Fibroblast of gingiva (primary cell): ENCODE measurements at places on chromosomes 6 and 20.
A peak's percentile ranks its signal among the peaks of the same experiment; 100 is the strongest.

DNA sequence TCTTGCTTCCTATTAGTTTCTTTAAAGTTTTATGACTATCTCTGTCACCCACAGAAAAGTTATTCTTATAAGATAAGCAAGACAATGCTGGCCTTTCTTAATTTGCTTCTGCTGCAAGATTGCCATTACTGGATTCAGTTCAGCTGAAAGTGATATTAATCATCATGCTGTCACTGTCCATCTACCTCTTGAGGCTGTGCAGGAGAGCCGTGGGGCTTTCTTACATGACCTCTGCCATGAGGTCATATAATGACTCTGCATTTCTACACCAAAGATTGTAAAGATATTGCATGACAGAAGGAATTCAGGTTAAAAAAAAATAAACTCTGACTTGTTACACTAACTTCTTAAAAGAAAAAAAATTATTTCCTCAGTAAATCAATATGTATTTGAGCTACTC lies 106.9 kb downstream of the TRDN start:
- DNase-seq: no peak

DNA sequence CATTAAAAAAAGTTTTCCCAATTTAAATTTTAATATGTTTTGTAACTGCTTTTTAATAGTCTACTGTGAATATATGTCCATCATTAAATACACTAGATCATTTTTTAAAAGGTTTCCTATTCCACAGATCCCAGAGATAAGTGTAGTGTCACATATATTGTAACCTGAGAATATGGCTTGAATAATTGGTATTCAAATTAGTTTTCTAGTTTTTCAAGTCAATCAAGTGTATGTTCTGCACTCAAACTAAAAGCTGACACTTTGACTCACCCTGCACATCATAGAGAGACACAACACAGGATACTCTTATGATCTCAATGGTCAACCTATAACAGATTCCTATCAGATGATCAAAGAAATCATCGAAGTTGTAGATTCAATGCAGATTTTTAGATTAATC lies 49.1 kb downstream of the ZHX3 start:
- no peak for DNase-seq

- DNase-seq: no peak
Measured at GRCh38 chr6:25494469-25494868, 157.5 kb upstream of the SCGN start.

GRCh38 chr6:47483853-47484546 lies 6.4 kb downstream of the CD2AP start:
- DNase-seq: no peak

- DNase-seq: peak; percentile 25
Measured at GRCh38 chr20:17749978-17750721, 50.4 kb downstream of the BANF2 start.

- DNase-seq: no peak
Measured at GRCh38 chr6:18680842-18681241, 293.7 kb downstream of the RNF144B start.

GRCh38 chr6:132365281-132365907 lies 35.9 kb downstream of the MOXD1 start:
- no peak for DNase-seq

GRCh38 chr20:50992336-50992732 lies 30.6 kb downstream of the KCNG1 start:
- no peak for DNase-seq

- no peak for DNase-seq
Measured at GRCh38 chr6:37835923-37836322, 16.4 kb downstream of the ZFAND3 start.

GRCh38 chr20:64047046-64047389 lies 2.4 kb downstream of the SOX18 start:
- DNase-seq: no peak

DNA sequence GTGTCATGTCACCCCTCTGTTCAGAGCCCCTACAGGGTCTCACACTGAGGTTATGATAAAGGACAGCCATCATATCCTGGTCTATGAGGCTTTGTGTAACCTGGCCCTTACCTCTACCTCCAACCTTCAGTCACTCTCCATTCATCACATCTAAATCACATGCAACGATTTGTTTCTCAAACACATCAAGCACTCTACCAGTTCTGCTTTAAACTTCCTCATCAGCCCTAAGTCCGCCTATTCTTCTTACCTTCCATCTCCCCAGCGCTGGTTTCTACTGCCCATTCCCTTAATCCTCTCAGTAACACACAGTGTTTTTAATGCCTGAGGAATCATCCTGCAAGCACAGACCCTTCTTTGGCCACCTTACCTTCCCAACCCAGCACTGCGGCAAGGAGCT lies 17.9 kb upstream of the BACH2 start:
- DNase-seq: no peak

DNA sequence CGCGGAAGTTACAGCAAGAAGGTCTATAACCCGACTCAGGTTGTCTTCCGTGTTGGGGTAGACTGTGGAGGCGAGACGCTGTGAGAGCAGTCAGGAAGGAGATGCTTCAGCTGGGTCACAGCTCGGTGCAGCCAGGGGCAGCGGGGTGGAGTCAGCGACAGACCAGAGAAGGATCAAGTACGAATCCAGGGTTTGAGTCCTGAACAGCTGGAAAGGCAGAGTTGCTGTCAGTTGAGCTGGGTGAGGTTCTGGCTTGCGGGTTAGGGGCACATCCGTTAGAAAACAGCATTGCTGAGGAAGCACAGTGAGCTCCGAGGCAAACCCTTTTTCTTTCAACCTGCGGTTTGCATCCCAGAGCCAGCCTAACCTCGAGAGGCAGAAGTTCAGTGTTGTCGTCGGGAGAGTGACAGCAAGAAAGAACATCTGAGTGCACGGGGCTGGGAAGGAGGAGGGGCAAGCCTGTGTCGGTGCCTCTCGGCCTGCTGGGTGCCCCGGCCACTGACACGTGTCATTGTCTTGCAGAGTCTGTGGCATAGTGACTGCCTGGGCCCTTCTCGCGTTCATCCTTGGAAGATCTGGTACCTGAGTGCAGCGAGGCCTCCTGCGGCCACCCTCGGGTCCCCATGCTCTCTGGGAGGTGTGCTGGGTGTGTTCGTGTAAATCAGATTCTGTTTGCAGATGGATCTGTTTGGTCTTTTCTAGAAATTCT lies 20.0 kb downstream of the PNLDC1 start:
- DNase-seq: no peak

DNA sequence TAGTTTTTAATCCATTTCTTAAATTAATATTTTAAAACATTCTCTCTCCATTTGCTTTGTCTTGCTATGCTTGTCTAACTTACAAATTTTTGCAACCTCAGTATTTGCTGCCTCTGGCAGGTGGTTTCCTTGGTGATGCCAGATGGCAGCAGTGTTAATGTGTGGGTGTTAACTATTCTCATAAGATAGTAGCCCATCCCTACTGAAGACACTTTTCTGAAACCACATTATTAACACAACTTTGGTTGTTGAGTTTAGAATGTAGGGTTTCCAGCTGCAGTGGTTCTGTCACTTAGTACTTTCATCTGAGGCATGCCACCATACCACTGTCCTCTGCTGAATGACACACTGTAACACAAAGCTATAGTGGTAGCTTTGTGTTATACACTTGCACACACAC lies 75.1 kb downstream of the MYO6 start:
- no peak for DNase-seq

DNA sequence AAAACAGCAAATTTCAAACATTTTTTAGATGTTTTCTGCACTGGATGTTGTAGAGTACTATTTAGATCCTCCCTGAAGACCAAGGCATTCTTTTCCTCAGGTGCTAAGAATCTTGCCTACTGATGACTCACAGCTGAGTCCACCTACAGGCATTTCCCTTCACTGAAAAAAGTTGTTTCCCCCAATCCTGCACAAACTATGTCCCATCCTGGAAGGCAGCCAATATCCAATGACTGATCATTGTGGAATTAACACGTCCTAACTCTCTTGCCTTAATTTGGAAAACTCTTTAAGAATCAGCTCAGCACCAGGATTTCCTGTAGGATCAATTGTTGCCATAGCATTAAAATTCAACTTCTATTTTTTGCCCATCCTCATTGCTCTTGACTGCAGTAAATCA lies 268.4 kb upstream of the IRAK1BP1 start:
- DNase-seq: peak; percentile 39

DNA sequence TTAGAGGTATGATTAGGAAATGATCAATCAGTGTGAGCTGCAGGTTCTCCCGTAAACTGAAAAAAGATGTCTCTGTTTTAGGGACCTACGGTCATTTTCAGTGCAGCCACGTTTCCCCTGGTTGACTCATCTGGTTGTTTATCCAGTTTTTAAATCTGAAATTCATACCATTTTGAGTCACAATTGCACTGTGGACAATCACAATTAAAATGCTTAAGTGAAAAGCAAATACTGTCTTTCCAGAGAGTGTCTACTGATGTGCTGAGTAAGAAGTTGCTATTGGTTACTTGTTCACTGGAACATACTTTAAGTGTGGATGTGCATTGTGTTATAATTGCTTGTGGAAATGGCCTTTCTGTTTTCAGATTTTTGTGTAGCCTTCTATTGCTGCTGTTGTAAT lies 305.1 kb upstream of the SASH1 start:
- peak; percentile 62 for DNase-seq

GRCh38 chr20:730005-730404 lies 38.3 kb downstream of the SLC52A3 start:
- DNase-seq: no peak

DNA sequence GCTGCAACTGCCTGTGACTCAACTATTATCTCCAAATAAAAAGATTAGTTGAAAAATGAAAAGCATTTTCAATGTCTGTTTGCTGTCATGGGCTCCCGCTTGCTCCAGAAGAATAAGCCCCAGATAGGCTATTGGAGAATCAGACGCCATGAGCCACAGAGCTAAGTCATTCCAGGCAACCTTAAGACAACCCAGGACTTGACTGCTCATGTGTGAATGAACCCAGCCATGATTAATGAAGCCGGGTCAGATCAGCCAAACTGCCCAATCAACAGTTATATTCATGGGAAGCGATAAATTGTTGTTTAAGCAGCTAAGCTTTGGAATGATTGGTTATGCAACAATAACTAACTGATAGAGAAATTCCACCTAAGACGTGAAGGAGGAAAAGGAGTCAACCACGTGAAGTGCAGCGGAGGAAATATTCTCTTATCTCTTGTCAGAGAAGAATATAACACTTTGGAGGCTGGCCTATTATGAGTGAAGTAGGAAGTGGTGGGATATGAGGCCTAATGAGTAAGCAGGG lies 64.2 kb downstream of the DOK5 start:
- DNase-seq: no peak

DNA sequence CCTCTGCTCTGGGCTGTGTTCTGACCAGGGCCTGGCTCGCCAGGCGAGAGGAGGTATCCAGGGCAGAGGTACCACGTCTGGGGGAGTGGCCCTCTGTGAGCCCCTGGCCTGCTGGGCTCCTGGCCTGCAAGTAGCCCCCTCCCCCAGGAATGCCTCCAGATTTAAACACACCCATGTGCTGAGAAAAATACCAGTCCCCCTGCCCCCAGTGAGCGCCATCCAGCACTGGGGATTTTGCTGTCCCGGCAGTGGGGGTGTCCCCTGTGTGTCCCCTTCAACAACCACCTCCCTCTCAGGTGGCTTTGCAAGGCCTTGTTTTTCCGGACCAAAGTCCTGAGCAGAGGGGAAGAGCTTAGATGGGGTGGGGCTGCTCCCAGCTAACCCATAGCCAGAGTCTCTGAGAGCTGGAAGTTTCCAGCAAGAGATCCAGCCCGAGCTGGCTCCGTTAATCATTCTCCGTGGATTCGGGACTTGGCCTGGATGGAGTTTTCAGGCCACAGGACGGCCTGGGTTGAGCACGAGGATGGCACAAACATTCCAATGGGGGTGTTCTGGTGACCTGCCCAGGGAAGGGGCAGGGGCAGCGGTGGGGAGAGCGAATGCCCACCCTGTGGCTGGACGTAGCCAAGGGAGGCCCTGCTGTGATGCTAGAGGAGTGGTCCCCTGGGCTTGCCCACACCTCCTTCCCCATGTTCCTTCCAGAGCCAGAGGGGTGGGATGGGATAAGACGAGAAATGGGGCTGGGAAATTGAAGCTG lies 29.0 kb downstream of the PCK1 start:
- DNase-seq: no peak

GRCh38 chr6:34671367-34671766 lies 25.2 kb downstream of the ILRUN start:
- no peak for DNase-seq

DNA sequence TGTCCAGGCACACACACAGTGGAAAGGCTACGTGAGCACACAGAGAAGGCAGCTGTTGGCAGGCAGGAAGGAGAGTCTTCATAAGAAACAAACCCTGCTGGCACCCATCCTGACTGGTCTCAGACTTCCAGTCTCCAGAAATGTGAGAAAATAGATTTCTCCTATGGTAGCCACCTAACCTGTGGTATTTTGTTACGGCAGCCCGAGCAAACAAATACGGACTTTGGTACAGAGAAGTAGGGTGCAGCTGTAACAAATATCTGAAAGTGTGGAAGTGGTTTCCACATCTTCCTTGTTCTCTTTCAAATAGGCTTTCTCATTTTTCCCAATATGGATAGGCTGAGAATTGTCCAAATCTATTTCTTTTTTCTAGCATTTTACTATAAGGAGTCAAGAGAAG lies 94.6 kb downstream of the ADGB start:
- no peak for DNase-seq

DNA sequence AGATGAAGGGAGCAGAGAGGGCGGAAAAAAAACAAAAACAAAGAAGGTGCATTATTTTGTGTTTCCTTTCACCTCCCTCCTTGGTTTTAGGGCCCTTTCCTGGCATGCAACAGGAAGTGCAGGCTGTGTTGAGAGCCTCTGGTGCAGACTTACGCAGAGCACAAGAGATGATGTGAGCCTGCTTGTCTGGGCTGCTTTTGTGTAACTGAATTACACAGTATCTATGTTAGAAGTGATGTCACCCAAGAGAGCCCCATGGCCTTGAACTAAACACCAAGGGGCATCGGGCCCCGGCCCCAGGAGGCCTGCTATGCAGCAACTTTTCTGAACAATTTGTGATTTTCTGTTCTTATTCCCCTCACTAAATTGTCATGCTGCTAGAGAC lies 25.5 kb downstream of the GNAS start:
- DNase-seq: no peak

- peak; percentile 27 for DNase-seq
Measured at GRCh38 chr6:21067521-21067920, 526.0 kb upstream of the SOX4 start.

DNA sequence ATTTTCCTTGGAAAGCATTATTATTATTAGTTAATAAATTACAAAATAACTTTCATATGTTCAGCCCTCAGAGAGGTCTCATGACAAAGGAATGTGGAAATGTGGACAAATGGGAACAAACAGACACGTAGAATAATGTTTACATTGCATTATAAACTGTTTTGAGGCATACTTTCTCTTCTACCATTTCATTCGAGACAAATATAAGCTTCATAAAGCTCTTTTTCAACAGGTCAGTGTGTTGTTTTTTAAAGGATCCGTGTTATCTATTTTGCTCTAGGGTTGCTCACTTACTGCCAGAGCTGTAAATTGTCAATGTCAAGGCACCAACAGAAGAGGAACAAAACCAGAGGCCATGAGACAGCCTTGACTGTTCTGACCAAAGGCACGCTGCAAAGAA lies 256.8 kb downstream of the PHACTR1 start:
- DNase-seq: peak; percentile 27
